ENCODE measurements at places on chromosomes 2 and 18.

- no peak for DNase-seq
Observed at GRCh38 chr2:73895473-73895872, 2.7 kb downstream of the ACTG2 start.

DNA sequence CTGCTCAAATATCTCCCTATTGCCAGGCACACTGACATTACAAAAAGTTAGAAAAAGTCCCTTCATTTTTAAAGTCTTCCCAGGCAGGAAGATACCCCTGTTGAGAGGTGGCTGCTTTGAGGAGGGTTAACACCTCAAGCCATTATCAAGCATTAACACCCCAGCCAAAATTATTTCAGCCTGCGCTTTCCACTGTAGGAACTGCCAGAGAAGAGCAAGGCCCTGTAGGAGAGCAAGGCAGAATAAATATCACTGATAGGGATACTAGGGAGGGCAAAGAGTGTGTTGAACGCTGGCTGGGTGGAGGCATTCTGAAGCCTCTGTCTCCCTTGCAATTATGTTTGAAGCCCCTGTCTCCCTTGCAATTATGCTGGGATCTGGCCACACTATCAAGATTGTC lies 1020.7 kb upstream of the CELF4 start:
- no peak for DNase-seq

DNA sequence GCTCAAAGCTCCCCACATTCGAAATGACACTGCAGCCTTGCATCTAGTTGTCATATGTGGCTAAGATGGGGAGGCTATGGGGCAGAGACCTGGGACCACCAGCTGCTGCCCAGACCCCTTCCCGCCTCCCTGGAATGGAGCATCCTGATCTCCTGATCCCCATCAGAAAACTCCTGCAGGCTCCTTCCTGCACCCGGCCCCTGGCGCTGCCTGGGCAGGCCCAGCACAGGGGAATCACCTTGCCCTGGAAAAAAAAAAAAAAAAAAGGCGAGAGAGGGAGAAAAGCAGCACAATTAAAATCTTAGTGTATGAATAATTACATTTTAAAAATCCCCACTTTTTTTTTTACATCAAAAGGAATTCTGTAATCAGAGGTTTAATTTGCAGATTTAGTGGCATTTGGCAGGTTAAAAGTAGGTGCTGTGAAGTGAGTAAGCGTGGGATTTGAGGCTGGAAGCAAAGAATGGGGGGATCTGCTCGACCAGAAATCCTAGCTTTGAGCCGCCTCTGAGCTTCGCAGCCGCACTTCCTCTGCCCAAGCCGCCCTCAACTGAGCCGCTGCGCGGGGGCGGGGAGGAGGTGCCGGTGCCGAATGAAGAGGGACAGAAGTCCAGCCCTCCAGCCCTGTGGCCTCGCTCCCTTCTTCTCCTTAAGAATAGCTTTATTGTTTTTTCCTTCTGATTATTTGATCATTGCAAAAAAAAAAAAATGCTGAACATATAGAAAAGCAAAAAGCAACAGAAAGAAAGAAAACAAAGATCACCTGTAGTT lies 30.0 kb downstream of the THNSL2 start:
- DNase-seq = no peak

DNA sequence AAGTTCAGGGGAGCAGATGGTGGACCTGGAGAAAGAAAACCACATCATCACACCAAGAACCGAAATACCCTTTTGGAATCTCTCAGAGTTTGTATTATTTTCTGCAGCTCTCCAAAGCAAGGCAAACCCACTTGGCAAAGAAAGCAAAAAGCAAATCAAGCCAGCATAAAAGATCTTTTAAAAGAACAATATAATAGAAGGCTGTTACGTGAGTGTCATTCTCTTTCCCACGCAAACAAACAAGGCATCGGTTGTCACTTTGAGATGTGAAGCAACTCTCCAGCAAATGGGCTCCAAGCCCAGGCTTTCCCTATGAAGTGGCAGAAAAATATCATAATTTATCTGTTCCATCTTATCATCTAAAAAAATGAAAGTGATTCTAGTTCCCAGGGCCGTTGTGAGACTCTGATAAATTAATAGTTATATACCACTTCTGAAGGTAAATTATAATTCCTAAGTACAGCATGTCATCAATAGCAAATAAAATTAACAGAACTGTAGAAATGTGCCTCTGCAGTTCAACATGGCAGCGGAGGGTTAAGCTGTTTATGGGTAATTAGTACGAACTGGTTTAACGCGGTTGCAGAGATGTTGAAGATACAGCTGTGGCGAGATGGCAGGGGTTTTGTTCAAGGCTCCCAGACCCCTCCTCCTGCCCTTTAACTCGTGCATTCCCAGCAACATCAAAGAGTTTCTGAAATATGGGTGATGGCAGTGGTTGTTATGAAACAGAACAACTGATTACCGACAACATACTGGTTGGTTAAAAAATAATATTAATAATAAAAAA lies 89.2 kb downstream of the EPHA4 start:
- no peak for DNase-seq

GRCh38 chr2:141522702-141523101 lies 608.1 kb downstream of the LRP1B start:
- no peak for DNase-seq

DNA sequence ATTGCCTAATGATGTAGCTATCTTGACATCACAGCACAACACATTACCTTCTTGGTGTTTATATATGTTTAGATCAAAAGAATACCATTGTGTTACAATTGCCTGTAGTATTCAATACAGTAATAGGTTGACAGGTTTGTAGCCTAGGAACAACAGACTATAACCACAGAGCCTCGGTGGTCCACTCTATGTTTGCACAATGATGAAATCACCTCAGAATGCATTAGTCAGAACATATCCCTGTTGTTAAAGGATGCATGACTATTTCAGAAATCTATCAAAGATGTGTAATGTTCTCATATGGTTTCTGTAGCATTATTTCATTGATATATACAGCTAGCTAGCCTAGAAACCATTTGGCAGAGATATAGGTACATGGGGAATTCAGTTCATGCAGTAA lies 8.9 kb downstream of the METTL5 start:
- no peak for DNase-seq

GRCh38 chr2:181753686-181754085 lies 73.4 kb upstream of the NEUROD1 start:
- DNase-seq = no peak

GRCh38 chr2:46377666-46378560 lies 80.7 kb downstream of the EPAS1 start:
- no peak for DNase-seq

- no peak for DNase-seq
Observed at GRCh38 chr18:23861805-23862470, 152.6 kb upstream of the TTC39C start.

- DNase-seq = no peak
Observed at GRCh38 chr2:112529757-112530156, 12.5 kb upstream of the POLR1B start.

- DNase-seq = no peak
Observed at GRCh38 chr2:69694894-69695849, 46.8 kb upstream of the ANXA4 start.

DNA sequence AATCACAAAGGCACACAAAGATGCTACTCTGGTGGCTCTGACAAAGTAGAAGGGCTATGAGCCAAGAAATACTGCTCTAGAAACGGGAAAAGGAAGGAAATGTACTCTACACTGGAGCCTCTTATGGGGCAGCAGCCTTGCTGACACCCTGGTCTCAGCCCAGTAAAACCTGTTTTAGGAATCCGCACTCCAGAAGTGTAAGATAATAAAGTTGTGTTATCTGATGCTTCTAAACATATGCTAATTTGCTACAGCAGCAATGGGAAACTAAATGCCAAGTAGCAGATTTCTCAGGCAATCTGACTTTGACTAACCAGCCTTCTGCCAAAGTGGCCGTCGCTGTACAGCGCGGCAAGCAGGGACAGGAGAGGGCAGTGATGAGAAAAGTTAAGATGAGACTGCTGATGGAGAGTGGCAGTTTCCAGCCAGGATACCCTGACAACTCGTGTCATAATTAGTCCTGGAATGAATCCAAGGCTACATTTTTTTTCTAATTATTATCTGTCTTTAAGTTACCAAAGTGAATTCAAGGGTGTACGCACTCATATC lies 99.0 kb downstream of the NETO1 start:
- no peak for DNase-seq
